Smooth muscle cell of trachea (primary cell): ENCODE measurements at places on chromosomes 2 and 18. TPM values are rescaled to one million over a fixed set of nuclear protein-coding genes. Genes with fewer than 3 reads are reported as not detected.

Gene GBX2
- not detected in 2 replicates for total RNA-seq

Gene CAPG
- total RNA-seq, result 347 and 497 TPM in 2 replicates

Gene RAMP1
- 0.58 and 2.6 TPM in 2 replicates for total RNA-seq

Gene LOXHD1
- total RNA-seq, result not detected in 2 replicates

Gene UGT1A4
- not detected in 2 replicates for total RNA-seq

Gene MARCHF4
- 1.5 TPM in 2 replicates for total RNA-seq

Gene CPLX4
- not detected in 2 replicates for total RNA-seq

Gene FER1L5
- 1.3 and 1.9 TPM in 2 replicates for total RNA-seq

Gene TUBA4A
- 50.2 and 55.1 TPM in 2 replicates for total RNA-seq

Gene FEV
- under 0.01 TPM in 1 of 2 replicates, not detected in the other for total RNA-seq

Gene TLX2
- total RNA-seq, result 0.58 and 0.83 TPM in 2 replicates

Gene DNER
- total RNA-seq, result 0.44 and 0.83 TPM in 2 replicates

Gene KHK
- 0.50 and 1.3 TPM in 2 replicates for total RNA-seq

Gene GPR75
- 1.3 and 1.5 TPM in 2 replicates for total RNA-seq

Gene ALKAL2
- not detected in 2 replicates for total RNA-seq

Gene DSG4
- total RNA-seq, result not detected in 2 replicates

Gene SGPP2
- not detected in 2 replicates for total RNA-seq

Gene MAP2
- 9.4 and 12.8 TPM in 2 replicates for total RNA-seq

Gene CRACDL
- total RNA-seq, result under 0.01 TPM in 1 of 2 replicates, not detected in the other

Gene CRYBA2
- total RNA-seq, result not detected in 2 replicates

Gene DSEL
- 156 and 218 TPM in 2 replicates for total RNA-seq

Gene FTCDNL1
- total RNA-seq, result 3.3 and 4.5 TPM in 2 replicates

Gene HOXD1
- not detected in 2 replicates for total RNA-seq

Gene POTEF
- total RNA-seq, result not detected in 2 replicates

Gene RBBP8
- 14.6 and 27.9 TPM in 2 replicates for total RNA-seq

Gene ALPP
- total RNA-seq, result under 0.01 TPM in 1 of 2 replicates, not detected in the other

Gene IL1F10
- total RNA-seq, result not detected in 2 replicates

Gene FSIP2
- 0.15 and 0.50 TPM in 2 replicates for total RNA-seq
